Fibroblast of upper back skin (primary cell): ENCODE measurements at places on chromosomes 5 and 9.
A peak's percentile ranks its signal among the peaks of the same experiment; 100 is the strongest.

- no peak for DNase-seq
Observed at GRCh38 chr5:92401-93220, 643 bp downstream of the PLEKHG4B start.

- peak; percentile 85 for DNase-seq
Observed at GRCh38 chr5:86880785-86881492, 263.2 kb downstream of the COX7C start.

- DNase-seq = no peak
Observed at GRCh38 chr5:133363807-133364587, 248.3 kb downstream of the FSTL4 start.

- DNase-seq = no peak
Observed at GRCh38 chr5:116452774-116453368, 121.8 kb downstream of the SEMA6A start.

DNA sequence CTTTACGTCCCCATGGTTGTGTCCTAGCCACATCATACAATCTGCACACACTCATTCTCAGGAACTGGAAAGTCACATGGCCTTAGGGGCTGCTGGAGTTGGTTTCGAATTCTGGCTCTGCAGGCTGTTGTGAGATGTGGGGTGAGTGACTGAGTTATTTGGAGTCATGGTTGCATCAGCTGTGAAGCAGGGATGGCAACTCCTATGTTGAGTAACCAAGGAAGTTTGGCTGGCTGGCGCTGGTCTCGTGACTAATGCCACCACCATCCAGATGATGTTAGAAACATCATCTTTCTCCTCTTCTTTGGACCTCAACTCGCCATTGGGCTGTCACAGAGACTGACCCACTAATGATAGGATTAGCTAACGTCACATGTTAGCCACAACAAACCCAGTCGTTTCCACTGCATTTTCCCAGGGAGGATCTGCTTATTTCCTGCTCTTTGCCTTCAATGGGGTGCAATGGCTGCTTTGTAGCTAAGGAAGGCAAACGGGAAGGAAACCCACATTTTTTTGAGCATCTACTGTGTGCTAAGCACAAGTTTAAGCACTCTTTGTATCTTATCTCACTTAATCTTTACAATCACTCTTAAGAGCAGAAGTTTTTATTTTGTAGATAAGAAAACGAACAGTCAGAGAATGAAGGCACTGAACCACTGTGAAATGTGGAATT lies 78.1 kb upstream of the UBTD2 start:
- peak; percentile 98 for DNase-seq

DNA sequence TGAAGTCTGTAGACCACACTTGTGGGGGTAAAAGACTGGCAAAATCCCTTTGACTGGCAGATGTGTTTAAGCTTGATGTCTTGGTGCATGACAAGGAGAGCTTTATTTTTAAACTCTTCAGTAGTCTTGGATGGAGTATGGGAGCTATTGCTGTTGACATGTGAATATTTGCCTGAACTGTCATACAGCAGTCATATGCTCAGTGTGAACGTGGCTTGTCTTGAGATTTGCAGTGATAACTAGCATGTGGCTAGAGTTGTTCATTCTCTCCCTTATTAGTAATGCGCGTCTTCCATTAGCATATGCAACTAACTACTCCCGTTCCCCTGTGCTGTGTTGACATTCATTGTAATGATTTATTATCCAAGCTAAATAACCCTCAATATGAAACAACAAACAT lies 523.6 kb upstream of the WWC1 start:
- DNase-seq = peak; percentile 80

- DNase-seq = no peak
Observed at GRCh38 chr5:170038241-170038640, 57.9 kb upstream of the INSYN2B start.

- no peak for DNase-seq
Observed at GRCh38 chr5:141709699-141710267, 27.8 kb upstream of the ARAP3 start.

GRCh38 chr5:79974886-79975285 lies 16.2 kb downstream of the MTX3 start:
- DNase-seq = peak; percentile 83

GRCh38 chr5:132414634-132415378 lies 45.3 kb downstream of the SLC22A5 start:
- peak; percentile 45 for DNase-seq

GRCh38 chr5:143019614-143020515 lies 249.7 kb downstream of the ARHGAP26 start:
- no peak for DNase-seq

GRCh38 chr5:59528202-59528862 lies 365.2 kb downstream of the PDE4D start:
- no peak for DNase-seq

- peak; percentile 54 for DNase-seq
Observed at GRCh38 chr9:100714372-100715099, 136.7 kb downstream of the CAVIN4 start.

- peak; percentile 22 for DNase-seq
Observed at GRCh38 chr5:137923856-137924255, 34.6 kb downstream of the PKD2L2 start.

- no peak for DNase-seq
Observed at GRCh38 chr5:76204713-76205112, 121.5 kb downstream of the SV2C start.

DNA sequence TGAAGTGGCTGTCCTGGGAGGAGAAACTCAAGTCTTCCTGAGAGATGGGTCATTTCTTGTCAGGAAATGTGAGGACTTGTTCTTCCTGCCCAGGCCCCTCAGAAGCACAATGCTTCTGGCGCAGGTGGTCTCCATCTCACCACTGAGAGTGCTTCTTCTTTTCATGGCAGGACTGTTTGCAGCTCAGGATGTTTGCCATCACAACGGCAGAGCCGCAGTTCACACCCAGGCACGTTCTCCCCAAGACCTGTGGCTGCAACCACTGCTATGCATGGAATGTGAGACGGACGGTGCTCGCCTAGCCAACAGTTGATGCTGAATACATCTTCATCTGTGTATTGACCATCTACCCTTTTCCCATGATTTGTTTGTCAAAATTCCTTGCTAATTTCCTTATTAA lies 216.3 kb downstream of the GADD45G start:
- DNase-seq = peak; percentile 71

DNA sequence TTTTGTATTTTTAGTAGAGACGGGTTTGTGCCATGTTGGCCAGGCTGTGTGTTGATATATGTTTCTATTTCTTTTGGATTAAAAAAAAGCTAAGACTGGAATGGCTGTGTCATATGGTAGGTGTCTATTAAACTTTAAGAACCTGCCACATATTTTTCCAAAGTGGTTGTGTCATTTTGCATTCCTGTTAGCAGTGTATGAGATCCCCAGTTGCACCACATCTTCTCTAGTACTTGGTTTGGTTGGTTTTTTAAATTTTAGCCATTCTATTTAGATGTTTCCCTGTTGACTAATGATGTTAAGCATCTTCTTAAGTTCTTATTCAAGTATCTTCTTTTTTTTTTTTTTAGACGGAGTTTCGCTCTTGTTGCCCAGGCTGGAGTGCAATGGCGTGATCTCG lies 36.2 kb upstream of the MEGF9 start:
- DNase-seq = no peak
